ENCODE measurements at places on chromosomes 16 and 17.
A peak's percentile ranks its signal among the peaks of the same experiment; 100 is the strongest.

GRCh38 chr16:76696876-76697275 is 419.7 kb downstream of the CNTNAP4 start:
- no peak for DNase-seq

- no peak for DNase-seq
These were observed 251.4 kb downstream of the SOX9 start for GRCh38 chr17:72372185-72372584.

DNA sequence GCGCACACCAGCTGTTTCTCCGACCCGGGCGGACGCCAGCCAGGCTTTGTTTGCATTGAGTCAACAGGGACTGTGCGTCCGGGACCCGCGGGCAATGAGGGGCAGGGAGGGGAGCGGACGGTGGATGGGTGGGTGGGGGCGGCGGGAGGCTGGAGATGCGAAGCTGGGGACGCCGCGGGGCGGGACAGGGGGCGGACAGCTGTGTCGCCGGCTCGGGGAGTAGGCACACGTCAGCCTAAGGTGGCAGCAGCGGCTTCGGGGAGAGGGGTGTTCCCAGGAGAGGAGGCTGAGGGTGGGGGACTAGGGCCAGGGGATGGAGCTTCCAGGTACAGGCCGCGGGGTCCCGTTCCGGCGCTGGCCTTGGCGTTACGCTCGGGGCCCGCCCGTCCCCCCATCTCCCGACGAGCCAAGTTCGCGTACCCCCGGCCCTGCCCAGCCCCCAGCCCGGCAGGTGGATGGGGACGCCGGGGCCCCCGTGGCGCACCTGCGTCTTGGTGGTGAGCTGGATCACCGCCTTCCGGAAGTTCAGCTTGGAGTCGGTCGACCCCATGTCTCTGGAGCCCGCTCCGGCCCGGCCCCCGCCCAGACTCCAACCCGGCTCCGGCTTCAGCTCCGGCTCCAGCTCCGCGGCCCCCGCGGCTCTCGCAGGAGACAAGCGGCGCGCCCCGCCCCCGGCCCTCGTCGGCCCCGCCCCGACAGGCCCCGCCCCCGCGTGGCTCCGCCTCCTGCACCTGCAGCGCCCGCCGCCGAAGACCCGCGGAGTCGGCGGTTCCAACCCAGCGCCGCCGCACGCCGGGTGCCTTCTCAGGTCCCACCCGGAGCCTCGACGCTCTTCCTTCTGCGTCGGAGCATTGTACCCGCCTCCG is at the start of gene HID1:
TSS of gene HID1 (minus strand) at position 653 of the 866 bp plus-strand sequence. CDS start at position 550, 103 bp downstream.
- peak; percentile 73 for DNase-seq

GRCh38 chr16:23163921-23164320 is 14.7 kb upstream of the USP31 start:
- no peak for DNase-seq

GRCh38 chr17:19005789-19006430 is 1.3 kb upstream of the FAM83G start:
- DNase-seq: no peak

GRCh38 chr16:22220714-22221113 is 14.6 kb downstream of the EEF2K start:
- DNase-seq: no peak

DNA sequence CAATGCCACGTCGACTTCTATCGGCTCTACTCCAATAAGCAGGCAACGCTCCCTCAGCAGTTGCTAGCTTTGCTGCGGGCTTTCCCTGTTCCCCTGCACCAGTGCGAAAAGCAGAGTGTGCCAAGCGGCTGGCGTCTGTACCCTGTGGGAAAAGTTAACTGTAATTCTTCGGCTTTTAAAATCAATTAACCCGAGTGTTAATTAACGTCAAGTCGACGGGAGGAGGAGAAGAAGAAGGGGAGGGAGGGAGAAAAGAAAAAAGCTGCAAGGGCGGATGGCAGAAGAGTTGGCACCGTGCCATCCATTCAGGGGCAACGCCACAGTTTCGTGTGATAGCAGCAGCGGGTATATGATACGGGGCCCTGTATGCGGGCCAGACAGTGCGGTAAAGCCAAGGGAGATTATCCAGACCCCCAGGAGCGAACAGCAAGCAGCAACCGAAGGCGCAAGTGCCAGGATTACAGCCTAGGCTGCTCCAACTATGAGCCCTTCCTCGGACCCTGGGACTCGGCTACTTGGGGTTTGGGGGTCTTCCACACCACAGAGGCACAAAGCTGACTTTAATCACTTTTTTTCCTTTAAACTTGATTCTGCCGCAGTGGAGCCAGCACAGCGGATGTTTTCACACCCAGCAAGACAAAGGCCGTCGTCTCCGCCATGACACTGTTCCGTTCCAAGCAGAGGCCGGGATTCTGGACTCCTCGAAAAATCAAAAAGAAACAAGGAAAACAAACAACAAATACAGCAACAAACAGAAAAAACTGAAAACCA is 253.8 kb upstream of the PMFBP1 start:
- no peak for DNase-seq

- no peak for DNase-seq
These were observed 252.1 kb downstream of the PHKB start for GRCh38 chr16:47713225-47713595.

GRCh38 chr16:52547004-52547833 is at the start of gene TOX3:
Gene TOX3, minus strand, starts transcription at chr16:52547143. Its CDS starts 420 bp downstream, at chr16:52546723.
- DNase-seq: no peak

- no peak for DNase-seq
These were observed 14.2 kb downstream of the AXIN2 start for GRCh38 chr17:65547253-65547670.

DNA sequence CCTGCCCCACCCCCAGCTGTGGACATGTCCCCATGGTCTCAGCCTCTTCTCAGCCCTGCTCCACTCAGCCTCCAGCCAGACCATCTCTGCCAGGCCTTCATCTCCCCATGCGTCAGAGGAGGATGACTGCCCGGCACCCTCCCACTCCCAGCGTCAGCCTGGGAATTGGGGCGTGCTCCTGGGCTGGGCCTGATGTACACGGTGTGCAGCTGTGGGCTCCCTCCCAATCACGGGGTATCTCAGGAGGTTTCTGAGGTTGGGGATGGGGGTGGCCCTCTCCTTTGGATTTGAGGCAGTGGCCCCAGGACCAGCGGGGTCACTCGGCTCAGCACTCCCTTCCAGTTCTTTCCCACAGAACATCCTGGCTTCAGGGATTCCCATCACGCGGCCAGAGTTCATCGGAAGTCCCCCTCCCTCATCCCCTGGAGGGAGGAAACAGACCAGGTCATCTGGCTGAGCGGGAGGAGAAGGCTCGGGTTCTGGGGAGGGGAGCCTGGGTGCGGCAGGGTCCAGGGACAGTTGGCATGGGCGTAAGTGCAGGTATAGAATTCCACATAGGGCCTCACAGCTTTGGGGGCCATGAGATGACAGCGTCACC is 36.9 kb downstream of the SOCS3 start:
- no peak for DNase-seq

DNA sequence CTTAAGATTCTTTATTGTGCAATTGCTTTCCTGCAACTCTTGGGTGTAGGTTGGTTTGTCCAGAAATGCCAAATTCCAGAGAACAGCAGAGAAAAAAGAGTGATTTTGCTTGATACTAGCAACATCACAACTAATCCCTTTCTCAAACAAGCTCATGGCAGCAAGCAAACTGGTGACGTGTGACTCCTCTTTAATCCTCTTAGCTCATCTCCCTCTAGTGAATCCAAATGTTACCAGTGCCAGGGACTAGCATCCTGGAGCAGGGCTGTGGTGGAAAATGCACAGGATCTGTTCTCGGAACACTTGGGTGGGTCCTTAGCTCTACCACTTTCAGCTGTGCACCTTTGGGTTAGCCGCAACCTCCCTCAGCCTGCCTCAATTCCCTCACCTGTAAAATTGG is 204.0 kb upstream of the CCL2 start:
- DNase-seq: no peak

DNA sequence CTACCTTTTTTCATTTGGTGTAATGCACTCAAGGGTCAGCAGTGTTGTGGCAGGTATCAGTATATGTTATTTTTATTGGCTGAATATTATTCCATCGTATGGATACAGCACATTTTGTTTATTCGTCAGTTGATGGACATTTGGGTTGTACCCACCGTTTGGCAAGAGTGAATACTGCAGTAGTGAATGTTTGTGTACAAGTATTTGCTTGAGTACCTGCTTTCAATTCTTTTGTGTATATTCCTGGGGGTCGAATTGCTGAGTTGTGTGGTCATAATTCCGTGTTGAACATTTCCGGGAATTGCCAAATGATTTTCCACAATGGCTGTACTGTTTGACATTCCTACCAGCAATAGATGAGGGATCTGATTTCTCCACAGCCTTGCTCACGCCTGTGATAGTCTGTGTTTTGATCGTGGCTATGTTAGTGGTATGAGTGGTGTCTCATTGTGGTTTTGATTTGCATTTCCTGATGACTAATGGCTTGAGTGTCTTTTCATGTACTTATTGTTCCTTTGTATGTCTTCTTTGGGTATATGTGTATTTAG is 108.4 kb downstream of the OR1D5 start:
- no peak for DNase-seq

GRCh38 chr16:87847785-87848675 is 21.3 kb downstream of the SLC7A5 start:
- DNase-seq: no peak

DNA sequence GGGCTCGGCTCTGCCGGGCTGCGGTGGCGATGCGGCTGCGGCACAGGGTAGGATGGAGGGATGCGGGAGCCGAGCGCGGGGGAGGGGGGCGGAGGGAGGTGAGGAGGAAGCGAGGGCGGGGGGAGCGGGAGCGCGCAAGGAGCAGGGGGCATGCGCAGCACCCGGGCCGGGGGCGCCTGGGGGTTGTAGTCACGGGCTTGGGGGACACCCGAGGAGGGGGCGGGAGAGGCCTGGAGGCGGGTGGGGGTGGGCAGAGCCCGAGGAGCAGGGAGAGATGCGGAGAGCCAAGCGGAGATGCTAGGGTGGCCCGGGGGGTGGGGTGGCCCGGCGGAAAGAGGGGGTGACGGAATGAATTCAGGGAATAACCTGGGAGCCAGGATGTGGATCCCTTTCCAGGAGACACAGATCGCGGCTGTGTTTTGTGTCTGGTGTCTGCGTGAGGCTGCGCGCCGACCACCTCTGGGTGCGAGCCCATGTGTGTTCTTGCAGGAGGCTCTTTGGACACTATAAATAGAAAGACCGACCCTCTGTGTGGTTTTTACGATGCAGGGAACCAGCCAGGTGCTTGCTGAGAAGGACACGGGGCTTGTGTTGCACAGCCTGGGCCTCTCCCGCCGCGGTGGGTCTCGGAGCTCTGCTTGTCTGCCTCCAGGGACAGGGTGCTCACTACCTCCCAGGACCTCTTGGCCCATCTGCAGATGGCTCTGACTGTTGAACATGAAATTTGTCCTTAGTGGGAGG is at the start of gene STX1B:
TSS of gene STX1B (minus strand) at position 54 of the 741 bp plus-strand sequence. CDS start 242 bp downstream, outside the sequence.
- DNase-seq: peak; percentile 20

- DNase-seq: no peak
These were observed 9.3 kb upstream of the MAF start for GRCh38 chr16:79609861-79610260.

DNA sequence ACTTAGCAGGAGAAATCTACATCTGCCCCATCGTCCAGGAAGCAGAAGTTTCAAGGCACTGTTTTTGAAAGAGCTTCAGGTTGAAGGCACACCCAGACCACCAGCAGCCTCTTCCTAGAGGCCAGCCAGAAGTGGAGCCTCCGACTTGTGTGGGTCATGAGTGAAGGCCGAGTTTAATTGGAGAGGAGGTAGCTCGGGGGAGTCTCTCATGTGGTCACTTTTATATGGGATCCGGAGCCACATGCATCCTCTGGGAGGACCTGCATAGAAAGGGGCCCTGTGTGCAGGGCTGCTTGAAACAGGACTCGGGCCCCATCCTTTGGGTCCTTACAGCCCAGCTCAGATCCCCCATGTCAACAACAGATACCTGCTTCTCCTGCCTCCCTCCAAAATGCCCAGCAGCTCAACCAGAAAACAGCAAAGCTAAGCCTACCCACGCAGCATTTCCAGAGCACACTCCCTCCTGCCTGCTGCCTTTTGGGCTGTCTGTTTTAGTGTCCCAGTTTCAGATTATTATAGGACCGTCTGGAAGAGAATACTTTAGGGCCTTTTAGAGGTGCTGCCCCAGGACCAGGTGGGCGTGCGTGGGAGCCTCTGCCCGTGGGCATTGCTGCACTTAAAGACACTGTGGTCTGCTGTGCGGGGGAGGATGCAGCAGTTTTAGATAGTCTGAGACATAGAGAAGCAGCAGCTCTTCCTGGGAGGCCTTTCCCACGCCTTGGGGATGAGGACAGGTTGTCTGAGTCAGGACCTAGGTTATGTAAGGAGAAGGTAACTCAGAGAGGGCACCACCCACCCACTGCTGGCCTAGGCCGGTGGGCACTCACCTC is 29.5 kb downstream of the MPRIP start:
- DNase-seq: no peak

- DNase-seq: no peak
These were observed 127.8 kb upstream of the CDH5 start for GRCh38 chr16:66238696-66239095.

- DNase-seq: peak; percentile 39
These were observed 578 bp downstream of the RAC3 start for GRCh38 chr17:82031885-82032627.

- peak; percentile 69 for DNase-seq
These were observed 12.7 kb downstream of the SLC35B1 start for GRCh38 chr17:49694847-49695697.

- no peak for DNase-seq
These were observed 279.4 kb upstream of the ELAC2 start for GRCh38 chr17:13297183-13297582.

DNA sequence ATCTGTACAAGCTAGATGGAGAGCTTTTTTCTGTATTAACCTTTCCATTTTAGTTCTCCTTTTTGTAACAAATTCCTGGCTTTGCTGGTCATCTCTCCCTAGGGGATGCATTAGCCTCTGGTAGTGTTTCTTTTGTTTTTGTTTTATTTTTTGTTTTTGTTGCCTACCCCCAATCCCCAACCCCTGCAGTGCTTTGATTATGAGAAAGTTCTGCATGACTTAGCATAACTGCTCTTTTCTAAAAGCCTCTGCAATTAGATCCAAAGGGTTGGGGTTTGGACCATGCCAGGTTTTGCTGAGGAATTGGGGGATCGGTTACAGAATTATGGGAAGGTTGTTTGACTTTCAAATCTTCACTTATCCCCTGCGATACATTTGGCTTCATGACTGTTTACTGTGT is 98.2 kb downstream of the ADAMTS18 start:
- no peak for DNase-seq

GRCh38 chr17:57773557-57773956 is 28.5 kb upstream of the CCDC182 start:
- no peak for DNase-seq

- DNase-seq: no peak
These were observed 17.7 kb downstream of the USP10 start for GRCh38 chr16:84717484-84717883.

- no peak for DNase-seq
These were observed 3.8 kb upstream of the TLCD2 start for GRCh38 chr17:1713878-1714426.

DNA sequence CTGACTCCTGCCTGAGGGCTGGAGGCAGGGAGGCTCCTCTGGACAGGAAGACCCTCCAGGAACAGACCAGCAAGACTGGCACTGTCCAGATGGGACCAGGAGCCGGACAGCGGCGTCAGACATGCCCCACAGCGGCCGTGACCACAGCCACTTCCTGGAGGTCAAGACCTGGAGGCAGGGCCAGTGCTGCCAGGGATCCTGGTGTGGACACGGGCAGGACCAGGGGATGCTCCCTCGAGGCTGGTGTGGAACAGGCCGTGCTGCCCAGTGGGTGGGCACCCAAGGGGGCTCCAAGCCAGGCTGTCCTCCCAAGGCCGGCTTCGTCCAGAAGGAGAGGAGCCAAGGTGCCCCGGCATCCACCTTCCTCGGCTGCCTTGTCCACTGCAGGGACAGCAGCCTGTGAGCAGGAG is 4.5 kb upstream of the CCDC57 start:
- DNase-seq: no peak

GRCh38 chr17:42559075-42559474 is 2.9 kb upstream of the COASY start:
- no peak for DNase-seq

GRCh38 chr17:49728425-49728824 is 20.7 kb upstream of the SLC35B1 start:
- DNase-seq: no peak
